ENCODE measurements at places on chromosomes 6 and 20.

GRCh38 chr6:48032151-48032550 lies 78.8 kb downstream of the PTCHD4 start:
- DNase-seq, result no peak

DNA sequence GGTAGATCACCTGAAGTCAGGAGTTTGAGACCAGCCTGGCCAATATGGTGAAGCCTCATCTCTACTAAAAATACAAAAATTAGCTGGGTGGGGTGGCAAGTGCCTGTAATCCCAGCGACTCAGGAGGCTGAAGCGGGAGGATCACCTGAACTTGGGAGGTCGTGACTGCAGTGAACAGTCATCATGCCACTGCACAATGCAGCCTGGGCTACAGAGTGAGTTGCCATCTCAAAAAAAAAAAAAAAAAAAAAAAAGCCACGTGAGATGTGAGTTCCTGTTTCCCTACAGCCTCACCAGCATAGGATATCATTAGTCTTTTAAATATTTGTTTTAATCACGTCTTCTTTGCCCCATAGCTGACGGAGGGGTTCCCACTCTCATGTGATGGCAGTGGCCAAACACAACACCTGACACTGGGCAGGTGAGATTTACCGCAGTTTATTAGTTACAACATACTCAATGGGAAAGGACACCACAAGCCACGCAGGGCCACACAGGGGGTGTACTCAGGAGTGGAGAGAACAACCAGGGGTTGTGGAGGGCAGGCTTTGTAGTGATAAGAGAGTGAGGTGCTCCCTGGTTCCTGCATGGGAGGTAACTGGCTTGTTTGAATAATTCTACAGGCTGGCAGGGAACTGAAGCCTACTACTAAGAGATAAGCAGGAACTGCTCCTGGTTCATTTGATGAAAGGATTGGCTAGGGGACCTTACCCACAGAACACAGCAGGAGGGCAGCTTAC lies 4.6 kb upstream of the LZTS3 start:
- DNase-seq, result no peak

DNA sequence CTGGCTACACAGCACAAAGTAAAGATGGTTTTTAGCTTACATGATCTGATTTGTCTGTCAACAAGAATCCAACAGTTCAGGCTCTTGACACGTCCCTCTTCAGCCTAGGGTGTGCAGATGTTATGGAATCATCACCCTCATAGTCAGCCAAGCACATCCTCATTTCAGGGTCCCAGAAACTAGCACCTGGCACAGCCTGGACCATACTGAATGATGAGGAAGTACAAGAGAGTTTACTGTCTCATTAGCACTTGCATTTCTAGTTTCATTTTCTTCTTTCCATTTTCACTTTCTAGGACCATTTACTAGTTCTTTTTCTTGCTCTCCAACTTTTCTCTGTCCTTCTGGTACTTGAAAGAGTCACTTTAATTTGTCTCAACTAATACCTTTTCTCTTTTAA lies 6.5 kb downstream of the RIPOR2 start:
- DNase-seq, result no peak

DNA sequence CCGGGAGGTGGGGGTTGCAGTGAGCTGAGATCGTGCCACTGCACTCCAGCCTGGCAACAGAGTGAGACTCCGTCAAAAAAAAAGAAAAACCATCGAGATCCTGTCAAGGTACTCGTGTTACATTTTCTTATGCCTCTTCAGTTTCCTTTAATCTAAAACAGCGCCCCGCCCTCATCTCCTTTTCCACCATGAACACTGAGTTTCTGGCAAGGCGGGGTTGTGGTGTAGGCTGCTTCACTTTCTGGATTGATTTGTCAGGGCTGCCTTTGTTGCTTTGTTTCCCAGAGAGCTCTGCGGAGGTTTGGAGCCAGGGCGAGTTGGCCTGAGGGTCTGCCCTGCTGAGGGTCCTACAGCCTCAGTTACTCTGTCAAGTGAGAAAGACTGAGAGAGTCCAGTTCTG lies 8.9 kb downstream of the ITPR3 start:
- DNase-seq, result no peak

DNA sequence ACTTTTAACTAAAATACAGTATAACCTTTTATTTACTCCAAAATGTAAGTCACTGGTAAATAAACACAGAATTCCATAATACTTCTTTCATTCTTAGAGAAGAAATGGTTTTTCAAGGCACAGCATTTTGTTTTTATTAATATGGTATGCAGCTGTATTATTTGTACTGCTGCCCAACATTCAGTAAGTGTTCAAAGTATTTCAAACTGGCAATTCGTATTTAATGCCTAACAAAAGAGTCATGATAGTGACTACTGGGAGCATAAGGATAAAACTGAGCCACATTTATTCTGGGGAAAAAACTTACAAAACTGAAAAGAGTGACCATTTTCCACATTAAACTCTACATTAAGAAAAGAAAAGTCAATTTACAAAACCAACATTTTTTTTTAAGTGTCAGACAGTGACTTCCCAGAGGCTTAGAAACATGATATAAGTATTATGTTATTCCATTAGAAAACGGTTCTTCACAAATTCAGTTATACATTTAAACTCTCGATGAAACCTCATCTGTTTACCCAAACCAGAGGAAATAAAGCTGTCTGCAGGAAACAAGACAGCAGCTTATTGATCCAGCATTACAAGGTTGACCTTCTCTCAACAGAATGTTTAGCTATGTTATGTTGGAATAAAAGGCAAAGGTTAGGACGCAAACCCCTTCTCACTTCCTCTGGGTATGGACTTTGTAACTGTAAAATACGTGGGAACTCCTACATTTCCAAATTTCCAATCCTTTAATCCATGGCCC lies 24.3 kb downstream of the EPB41L2 start:
- no peak for DNase-seq

DNA sequence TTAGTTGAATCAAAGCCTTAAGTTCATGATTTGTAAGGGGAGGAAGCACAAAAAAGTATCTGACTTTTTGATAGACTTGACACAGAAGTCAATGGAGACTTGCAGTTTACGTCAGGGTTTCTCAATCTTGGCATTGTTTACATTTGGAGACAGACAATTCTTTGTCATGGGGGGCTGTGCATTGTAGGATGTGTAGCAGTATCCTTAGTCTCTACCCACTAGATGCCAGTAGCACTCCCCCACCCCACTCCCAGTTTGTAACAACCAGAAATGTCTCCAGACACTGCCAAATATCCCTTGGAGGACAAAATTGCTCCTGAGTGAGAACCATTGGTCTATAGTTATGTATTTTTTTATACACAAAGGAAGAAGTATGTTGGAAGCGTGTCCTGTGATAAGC lies 434.1 kb downstream of the RFPL4B start:
- DNase-seq, result no peak

- no peak for DNase-seq
Observed at GRCh38 chr6:150566486-150566885, 33.2 kb upstream of the PLEKHG1 start.

GRCh38 chr20:59008715-59009336 lies 1.8 kb upstream of the CTSZ start:
- no peak for DNase-seq

DNA sequence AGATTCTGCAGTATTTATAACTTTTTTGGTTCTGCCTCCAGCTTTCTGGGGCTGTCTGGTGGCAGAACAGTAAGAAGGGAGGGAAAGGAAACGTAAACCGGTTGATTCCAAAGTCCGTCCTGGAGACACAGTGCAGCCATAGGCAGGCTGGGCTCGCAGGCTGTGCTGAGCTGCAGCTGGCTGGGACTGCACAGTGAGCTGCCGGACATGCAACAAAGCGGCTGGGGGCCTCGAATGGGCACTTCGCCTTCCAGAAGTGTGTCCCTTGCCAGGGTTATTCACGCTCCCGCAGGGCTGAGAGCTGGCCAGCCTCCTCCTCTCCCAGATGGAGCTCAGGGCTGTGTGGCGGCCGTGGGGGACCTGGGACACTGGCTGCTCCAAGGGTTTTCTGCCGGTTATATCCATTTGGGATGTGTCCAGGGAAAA lies 78.1 kb upstream of the CD93 start:
- no peak for DNase-seq

DNA sequence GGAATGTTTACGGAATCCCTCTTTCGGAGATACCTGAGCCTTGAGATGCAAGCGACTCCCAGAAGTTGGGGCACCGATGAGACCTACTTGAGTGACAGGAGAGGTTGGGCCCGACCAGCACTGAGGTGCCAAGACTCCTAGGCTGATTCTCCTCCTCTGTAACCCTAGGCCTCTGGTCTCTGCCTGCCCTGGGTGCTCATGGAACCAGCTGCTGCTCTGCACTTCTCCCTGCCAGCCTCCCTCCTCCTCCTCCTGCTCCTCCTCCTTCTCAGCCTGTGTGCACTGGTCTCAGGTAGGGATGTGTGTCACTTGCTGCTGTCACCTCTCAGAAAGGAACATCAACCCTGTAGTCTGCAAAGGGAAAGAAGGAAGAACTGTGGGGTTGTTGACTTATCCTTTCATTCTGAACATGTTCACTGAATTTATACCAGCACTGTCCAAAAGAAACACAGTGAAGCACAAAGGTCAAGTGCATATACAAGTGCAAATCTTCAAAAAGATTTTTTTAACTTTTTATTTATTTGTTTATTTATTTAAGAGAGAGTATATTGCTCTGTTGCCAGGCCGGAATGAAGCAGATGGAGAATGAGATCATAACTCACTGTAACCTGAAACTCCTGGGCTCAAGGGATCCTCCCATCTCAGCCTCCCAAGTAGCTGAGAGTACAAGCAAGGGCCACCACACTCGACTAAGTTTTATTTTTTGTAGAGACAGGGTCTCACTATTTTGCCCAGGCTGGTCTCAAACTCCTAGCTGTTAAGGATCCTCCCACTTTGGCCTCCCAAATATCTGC lies 913 bp downstream of the BTN2A2 start:
- peak; percentile 16 for DNase-seq

DNA sequence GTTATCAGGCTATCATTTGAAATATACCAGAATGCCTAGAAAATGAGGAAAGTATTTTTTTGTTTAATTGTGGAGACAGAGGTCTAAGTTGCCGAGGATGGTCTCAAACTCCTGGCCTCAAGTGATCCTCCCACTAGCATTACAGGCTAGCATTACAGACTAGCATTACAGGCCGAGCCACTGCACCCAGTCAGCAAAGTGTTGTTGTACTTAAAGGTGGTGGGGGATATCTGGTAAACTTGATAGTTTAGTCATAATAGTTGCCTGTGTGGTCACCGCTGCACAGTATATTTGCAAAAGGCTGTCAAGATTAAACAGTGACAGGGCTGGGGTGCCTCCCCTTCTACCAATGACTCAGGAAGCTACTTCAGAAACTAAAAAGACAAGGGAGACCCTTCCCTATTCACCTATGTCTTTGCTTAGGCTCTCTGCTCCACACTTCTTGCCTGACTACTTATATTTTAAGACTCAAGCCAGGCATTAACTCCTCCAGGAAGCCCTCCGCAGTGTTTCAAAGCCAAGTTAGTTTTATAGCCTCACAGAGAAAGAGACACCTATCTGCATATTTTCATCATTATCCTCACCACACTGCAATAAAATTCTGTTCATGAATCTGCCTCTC lies 3.1 kb upstream of the AKIRIN2 start:
- no peak for DNase-seq
